GOT3 (cell line): ENCODE measurements at places on chromosomes 5 and 9.

DNA sequence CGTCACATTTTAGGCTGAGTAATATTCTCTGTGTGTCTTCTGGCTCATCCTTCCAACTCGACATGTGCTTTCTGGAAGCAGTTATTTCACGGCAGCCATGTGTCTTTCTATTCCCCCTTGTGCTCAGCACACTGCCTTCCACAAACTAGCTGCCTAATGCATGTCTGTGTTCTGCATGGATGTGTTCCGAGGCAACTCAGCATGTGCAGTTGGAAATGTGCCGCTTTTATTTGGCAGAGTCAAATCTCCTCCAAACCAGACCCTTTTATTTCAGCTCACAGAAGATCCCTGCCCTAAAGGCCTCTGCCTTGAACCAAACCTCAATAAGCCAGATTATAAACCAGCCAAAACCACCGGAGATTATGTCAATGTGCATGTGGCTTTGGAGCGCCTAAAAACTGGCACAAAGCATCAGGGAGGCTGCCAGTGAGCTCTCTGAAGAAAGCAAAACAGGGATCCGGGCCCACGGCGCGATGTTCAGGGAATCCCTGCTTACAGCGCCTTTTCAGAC, 360.2 kb downstream of the DEPDC1B start:
- DNase-seq: no peak

DNA sequence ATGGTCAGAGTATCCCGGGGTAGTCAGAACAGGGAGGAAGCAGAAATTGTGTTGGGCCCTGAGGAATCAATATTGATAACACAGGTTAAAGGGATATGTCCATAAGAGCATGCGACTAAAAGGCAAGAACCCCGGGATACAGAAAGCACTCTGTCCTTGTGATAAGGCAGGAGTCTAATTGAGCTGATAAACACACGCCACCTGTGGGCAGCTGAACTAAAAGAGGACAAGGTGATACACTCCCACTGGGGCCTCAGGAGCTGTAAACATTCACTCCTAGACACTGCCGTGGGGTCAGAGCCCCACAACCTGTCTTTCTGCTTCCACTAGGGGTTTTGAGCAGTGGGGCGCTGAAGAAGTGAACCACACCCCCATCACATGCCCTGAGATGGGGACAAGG, 144.7 kb upstream of the MPDZ start:
- DNase-seq: no peak

GRCh38 chr5:20305463-20305862, 317.5 kb upstream of the CDH18 start:
- DNase-seq: no peak

DNA sequence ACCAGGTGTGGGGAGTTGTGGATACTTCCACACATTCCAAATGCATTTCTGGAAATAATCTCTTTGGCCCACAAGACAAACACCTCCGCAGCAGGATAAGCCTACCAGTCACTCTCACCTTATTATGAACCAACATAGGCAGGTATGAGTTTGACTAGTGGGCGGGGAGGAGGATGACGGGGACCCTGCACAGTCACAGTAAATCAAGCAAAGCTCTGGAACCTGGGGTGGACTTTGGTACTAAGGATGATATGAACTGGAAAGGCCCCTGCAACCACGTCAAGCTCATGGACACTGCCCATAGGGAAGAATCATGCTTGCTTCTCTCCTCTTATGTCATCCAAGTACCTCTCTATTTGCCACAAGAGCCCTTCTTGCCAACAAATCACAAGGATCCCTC, 259.4 kb downstream of the HSPA4 start:
- DNase-seq: no peak

DNA sequence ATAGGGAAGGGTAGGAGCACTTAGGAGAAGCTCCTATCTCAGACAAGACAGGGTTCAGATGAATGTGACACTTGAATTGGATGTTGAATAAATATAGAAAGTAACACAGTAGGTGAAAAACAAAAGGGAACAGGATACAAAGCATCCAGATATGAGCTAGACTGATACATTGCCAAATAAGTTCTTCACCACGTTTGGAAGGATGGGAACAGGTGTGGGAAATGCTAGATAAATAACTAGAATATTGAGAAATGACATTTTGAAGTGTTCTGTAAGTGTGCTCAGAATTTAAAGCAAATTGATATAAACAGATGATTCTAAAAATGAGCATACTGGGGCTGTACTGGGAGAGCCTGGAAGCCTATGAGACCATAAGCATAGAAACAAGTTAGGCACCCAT, 340.1 kb upstream of the PRR16 start:
- no peak for DNase-seq

DNA sequence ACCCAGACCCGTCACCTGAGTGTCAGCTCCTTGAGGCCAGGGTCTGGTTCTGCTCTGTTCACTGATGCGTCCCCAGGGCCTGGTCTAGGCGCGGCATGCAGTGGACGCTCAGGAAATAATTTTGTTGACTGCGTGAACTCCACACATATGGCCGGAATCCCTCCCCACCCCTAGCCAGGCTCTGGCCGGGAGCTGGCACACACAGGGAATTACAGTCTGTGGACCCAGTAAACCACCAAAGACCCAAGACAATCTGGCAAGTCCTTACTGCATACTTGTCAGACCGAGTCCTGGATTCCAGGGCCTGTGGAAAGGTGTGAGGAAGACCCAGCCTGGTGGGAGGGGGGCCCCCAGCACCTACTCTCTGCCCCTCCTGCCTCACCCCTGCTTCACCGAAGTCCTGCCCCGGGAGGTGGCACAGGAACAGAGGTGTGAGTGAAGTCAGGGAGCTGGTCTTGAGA, 113.0 kb upstream of the IER5L start:
- no peak for DNase-seq

- DNase-seq: no peak
Observed at GRCh38 chr5:151663617-151664293, 23.0 kb downstream of the SPARC start.

DNA sequence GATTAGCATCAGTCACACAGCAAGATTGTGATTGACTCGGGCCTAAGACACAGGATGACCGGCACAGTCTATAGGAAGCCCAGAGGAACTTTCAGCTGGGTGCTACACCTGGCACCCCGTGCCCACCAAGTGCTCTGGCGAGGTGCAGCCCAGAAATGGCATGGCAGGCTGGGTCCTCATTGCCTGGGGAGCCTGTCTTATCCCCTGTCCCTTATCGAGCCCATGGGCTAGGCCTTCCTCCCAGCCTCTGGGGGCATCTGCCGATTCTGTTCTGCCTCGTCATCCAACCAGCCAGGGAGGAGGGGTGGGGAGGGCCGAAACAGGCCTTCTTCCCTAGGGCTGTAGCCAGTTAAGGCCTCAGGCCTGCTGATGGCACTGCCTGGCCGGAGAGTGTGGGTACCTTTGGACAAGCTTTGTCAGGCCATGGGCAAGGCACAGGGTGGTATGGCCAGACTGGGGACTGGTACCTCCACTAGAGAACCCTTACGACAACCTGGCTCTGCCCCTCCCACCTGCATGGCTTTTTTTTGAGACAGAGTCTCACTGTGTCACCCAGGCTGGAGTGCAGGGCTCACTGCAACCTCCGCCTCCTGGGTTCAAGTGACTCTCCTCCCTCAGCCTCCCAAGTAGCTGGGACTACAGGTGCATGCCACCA, 1.6 kb downstream of the GRK6 start:
- DNase-seq: no peak

DNA sequence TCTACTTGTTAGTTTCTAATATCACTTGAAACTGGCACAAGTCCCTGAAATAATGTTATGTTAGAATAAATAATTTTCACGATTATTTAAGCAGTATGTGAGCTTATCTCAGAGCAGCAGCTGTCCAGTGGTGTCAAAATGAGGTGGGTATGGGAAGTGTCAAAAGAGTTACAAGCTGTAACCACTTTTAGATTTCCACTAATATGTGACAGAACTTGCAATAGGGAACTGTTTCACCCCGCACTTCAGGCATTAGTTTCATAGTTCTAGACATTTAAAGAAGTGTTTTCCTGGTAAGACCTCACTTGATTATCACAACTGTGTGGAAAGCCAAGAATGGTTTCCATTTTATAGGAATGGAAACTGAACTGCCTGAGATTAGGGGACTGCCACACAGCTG, 2.9 kb upstream of the ISCA1 start:
- DNase-seq: no peak

- DNase-seq: no peak
Observed at GRCh38 chr5:167205881-167206280, 1085.6 kb upstream of the WWC1 start.

- DNase-seq: peak; percentile 71
Observed at GRCh38 chr5:134503088-134503936, 22.2 kb upstream of the JADE2 start.

DNA sequence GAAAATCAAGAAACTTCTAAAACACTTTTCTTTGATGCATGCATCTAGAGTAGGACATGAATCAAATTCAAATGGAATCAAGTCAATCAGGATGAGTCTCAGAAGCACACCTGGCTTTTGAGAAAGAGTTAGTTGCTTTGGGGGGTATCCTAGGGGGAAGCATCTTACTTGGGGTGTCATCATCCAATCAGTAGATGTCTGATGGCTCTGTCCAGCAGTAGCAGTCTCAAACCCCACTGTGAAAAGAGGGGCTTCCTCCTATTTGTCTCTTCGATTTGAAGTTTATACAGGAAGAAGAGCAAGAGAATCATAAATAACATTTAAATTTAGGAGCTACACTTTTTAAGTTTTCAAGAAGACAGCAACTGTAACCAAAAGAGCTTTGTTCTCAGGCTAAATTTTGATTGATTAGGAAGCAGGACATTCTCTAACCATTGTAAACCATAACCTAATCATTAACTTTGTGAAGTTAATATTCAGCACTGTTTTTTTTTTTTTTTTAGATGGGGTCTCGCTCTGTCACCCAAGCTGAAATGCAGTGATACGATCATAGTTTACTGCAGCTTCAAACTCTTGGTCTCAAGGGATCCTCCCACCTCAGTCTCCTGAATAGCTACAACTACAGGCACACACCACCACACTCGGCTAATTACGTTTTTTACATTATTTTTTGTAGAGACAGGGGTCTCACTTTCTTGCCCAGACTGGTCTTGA, 614.7 kb downstream of the CSNK1G3 start:
- DNase-seq: no peak

- DNase-seq: no peak
Observed at GRCh38 chr5:415928-416635, 26.9 kb upstream of the EXOC3 start.

GRCh38 chr5:150146862-150147601, 8.6 kb downstream of the PDGFRB start:
- DNase-seq: no peak

DNA sequence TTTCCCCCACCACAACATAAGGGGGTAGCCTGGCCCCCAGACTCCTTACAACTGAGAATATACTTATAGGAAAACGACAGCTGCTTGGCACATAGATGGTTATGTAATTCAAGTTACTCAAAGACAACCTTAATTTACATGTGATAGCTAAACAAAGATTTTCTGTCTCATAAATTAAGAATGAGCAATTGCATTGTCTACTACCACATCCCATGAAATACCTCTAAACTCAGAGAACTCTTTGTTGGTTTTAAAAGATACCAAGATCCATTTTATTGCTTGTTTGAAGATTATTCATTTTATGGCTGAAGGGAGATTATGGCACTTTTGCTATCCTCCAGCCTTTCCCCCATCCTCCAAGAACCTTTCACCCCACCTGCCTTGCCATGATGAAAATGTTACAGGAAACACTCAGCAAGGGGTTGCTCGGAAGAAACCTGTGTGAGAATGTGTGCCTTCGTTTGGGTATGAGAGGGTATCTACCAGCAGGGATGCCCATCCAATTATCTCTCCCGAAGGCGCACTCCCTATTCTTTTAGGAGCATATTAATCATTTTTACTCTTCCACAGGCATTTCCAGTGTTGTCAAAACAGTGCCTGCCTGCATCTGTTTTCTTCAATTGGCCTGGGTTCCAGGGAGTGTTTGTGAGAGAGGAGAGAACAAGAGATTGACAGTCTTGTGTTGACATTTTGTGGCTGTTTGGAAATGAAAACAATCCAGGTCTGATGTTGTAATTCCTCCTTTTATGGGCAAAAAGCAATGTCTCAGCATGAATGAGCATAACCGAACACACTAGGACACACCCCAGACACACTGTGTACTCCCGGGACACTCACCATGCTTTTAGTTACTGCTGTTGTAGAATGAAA, 208.0 kb upstream of the ANKRD55 start:
- DNase-seq: no peak

DNA sequence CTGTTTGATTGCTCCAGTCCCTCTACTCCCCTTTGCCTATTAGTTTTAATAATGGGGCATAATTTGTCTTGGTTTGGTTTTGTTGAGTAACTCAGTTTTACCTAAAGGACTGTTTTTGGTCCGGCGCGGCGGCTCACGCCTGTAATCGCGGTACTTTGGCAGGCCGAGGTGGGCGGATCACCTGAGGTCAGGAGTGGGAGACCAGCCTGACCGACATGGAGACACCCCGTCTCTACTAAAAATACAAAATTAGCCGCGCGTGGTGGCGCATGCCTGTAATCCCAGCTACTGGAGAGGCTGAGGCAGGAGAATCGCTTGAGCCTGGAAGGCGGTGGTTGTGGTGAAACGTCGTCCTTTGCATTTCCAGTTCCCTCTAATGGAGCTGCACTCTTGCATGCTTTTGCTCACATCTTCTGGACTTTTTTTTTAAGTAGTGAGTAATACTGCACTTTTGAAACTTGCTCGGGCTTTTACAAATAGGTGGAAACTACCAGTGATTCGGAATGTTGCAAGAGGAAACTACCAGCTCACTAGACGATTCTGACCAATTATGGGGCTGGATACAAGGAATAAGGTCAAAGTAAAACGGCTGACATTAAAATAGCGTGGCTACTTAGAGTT, 721 bp upstream of the MAML1 start:
- DNase-seq: no peak

GRCh38 chr9:112180387-112180881, 5.3 kb upstream of the SUSD1 start:
- DNase-seq: no peak

DNA sequence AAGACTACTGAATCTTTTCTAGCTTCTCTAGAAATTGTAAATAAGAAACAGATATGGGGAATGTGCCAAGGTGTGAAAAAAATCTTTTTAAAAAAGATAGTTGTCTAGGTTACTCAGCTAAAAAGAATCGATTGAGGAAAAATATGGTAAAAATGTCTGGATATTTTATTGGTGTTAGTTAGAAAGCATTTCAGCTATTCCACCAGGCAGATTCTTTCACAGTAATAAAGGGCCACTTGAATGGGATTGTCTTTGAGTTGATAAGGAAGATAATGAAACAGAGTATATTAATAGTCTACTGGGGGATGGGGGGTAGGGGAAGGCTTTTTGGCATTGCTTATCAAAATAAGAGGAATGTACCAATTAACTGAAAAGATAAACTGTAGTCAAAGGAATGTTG, 51.9 kb downstream of the SLIT3 start:
- DNase-seq: no peak
